Neuronal stem cell (in vitro differentiated cells): ENCODE measurements at places on chromosomes 2 and 18.

DNA sequence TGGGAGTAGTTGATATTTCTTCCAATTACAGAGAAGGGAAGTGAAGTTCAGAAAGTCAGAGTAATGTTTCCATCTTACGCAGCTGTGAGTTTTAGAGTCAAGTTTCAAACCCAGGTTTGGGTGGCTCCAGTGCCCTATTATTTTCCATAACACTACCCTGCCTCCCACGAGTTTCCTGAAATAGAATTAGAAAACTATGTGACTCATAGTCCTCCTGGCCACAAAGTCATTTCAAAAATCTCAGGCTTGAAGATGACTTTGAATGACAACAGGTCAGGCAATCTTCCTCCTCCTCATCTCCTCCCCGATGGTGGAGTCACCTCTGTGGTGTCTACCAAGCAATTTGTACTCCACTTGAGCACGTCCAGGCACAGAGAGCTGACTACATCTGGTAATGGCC, 212.3 kb upstream of the TRIB2 start:
- no peak for DNase-seq

GRCh38 chr2:41709702-41710599, 337.9 kb upstream of the PKDCC start:
- DNase-seq: no peak

GRCh38 chr18:30957066-30957465, 85.5 kb downstream of the DSC3 start:
- no peak for DNase-seq

DNA sequence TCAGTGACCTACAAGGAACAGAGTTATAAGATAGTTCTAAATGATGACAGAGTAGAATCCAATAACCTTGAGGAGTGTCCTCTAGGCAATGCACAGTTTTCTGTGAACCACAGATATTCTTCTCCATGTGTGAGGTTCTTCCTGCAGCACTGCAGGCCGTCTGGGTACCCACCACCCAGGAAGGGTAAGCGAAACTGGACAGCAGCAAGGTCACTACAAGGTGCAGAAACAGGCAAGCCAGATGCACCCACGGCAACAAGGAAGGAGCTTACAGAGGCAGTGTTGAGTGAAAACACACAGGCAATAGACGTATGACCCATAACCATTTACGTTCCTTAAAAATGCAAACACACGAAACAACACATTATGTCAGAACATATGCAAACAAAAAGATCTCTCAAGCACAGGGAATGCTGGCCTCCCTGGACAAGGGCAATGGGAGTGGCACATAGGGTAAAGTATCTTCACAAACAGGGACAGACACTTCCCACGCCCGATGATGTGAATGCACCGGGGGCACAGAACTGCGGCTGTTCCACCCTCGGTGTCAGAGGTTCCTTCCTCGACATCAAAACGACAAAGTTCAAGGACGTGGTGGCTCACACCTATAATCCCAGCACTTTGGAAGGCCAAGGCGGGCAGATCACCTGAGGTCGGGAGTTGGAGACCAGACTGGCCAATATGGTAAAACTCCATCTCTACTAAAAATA, 84.1 kb downstream of the NDUFA10 start:
- DNase-seq: no peak

DNA sequence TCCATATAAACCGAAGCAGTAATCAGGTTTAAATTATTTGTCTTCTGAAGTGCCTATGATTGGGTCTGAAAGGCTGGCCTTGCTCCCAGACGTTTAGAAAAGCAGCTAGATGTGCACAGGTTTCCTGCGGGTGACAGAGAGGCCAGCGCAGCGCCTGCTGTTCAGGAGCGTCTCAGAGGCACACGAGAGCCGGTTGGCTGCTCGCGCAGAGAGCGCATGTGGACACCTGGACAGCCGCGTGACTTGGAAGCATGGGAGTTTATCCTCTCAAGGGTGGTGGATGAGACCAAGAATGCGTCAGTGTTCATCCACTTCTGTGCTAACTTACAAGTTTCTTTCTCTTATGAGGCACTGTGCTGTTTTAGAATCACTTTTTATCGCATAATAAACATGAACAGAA, 303.7 kb downstream of the PTGR3 start:
- DNase-seq: no peak

DNA sequence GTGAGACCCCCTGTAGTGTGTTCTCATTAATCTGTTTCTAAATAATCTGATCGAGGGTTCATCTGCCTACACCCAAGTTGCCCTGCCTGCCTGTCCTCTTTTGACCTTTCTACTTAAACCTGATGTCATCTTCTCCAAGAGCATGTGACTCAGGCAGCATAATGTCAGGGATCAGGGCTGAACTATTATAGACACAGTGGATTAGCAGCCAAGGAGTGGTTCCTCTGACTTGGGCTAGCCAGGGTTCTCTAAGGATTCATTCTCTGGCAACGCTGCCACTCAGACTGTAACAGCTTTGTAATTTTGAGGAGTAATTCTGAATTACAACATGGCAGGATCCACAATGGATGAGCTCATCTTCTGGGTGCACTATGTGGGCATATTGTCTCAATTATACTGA, 124.0 kb downstream of the MDH1 start:
- no peak for DNase-seq

DNA sequence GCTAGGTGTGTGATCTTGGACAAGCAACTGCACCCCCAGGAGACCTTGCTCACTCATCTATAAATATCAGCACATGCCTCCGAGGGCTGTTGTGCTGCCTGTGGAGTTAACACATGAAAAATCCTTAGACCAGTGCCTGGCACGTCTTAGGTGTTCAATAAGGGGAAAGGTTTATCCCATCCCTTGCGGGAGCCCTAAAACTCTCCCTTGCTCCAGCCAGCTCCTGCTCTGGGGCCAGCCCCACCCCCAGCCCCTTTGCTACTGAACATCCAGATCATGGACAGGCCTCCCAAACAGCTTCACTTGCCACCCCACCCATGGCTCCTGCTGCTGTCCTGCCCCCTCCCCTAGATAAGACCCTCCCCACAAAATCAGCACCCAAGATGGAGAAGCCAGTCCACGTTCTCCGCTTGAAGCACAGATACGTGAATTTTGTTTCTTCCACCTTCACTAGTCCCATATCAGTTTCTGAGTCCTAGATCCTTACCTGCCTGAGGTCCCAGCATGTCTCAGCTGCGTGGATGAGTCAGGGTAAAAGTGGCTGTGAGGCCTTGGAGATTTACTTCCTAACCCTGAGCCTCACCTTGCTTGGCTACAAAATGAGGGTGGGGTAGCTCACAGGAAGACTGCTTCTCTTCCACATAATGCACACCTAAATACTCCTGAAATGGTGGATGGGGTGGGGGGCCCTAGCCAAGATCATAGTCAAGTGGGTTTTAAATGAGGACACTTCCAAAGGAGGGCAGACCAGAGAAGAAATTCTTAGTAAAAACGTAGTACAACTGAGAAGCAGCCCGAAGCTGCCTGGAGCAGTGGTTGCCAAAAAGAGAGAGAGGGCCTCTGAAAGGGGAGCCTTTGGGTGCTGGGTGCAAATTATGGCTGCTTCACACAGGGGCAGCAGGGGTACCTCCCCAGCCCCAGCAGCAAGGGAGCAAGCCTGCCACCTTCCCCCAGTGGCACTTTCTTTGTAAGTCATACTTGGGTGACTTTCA, 40.4 kb downstream of the C1QL2 start:
- DNase-seq: no peak

DNA sequence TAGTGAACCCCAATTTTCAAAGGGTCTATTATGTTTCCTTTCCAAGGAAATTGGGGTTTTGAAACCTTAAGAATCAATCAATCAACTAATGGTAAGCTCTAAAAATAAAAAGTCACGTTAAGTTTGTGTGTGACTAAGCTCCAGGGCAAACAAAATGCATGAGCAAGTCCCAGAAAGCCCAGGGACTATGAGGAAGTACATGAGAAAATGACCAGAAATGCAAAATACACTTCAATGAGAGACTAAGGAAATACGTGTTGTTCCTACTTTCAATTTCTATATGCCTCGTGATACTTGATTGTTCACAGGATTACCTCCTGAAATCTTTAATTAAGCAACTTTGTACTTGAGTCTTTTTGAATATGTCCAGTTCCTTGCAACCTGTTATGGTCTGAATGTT, 684.4 kb upstream of the SYT4 start:
- no peak for DNase-seq

GRCh38 chr2:152490686-152491455, 155.9 kb downstream of the FMNL2 start:
- DNase-seq: no peak

DNA sequence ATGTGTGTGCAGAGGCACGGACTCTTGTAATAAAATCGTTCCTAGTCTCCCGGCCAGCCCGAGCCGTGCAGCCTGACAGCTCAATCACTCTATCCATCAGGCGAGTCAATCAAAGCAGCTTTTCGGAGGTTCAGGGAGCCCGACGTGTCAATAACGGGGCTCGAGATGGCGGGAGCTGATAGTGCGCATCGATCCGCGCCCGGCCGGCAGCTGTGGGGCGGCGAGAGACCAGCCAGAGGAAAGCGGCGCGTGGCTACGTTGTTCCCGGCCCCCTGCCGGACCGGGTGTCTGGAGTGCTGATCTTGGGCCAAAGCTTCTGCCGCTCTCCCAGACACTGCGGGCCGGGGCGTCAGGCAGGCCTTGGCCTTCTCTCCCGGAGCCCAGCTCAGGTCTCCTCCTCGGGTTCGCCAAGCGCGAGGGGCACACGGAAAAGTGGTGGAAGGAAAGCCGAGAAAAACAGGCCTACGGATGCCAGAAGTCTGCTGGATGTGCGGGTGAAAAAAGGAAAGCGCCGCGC, 2.4 kb downstream of the EN1 start:
- peak; percentile 37 for DNase-seq

- DNase-seq: no peak
These were observed 34.8 kb downstream of the LBH start for GRCh38 chr2:30266051-30266621.

DNA sequence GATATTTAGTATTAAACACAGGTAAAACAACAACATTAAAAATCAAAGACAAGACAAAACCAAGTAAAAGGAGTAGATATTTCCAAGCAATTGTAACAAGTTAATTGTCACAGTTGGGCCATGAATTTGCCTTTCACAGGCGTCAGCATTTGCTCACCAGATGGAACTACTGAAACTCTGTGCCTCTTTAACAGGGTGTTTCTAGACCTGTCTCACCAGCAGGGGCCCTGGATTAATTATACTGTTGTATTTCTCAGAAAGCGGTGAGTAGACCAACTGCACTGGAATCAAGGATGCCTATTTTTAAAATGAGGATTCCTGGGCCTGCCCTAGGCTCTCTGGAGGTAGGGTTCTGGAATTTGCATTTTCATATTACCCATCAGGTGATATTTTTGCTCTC, 92.6 kb downstream of the UPP2 start:
- DNase-seq: no peak

- DNase-seq: no peak
These were observed 98.4 kb upstream of the NEUROD1 start for GRCh38 chr2:181778621-181779201.

DNA sequence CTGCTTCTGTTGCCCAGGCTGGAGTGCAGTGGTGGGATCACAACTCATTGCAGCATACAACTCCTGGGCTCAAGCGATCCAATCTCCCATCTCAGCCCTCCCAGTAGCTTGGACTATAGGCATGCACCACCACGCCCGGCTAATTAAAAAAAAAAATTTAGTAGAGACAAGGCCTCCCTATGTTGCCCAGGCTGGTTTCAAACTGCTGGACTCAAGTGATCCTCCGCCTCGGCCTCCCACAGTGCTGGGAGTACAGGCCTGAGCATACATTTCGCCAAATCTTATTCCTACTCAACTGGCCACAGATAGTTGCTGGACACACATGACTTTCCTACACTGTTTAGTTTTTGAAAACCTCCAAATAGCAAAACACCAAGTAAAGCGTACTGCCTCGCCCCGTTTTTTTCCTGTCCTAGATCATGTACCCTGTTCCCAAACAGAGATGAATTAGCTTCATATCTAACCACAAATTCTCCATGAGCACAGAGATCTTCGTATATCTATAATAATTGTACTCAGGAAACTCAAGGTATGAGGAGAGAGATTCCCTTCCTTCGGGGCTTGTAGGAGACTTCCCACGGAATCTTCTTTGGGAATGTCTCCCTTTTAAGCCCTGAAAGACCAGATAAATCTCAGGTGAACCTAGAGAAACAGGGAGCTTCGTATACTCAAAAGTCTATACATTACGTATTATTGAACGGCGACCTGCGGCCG, 598 bp upstream of the C2orf69 start:
- no peak for DNase-seq

DNA sequence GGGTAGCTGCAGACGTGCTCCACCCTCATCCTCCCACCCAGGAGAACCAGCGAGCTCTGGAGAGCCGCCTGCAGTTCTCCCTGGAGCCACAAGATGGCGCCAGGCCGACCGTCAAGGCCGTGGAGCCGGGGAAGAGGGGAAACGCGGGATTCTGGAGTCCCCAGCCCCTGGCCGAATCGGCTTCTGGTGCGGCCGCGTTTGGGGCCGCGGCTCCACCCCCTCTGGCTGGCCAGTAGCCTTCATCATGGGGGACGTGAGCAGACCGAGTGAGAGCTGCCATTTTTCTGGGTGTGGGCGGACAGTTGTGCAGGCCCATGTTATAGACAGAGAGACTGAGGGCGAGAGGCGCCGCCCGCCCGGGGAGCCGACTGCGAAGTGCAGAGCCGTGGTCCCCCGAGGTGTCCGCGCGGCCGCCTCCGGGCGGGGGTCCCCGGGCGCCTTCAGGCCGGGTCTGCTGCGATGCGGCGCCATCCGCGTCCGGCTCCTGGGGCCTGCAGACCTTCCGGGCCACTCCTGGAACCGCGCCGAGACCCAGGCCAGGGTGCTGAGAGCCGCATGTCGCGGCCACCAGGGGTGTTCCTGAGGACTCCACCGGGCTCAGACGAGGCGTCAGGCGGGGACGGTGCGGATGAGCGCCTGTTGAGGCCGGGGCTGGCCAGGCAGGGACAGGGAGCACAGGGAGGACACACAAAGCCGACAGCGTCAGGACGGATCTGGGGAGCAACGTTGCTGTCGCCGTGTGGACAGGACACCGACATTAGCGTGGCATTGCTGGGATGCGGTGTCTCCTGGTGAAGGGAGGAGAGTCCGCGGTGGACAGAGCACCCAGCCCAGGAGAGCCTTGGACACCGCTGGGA, 418.2 kb upstream of the HS6ST1 start:
- DNase-seq: peak; percentile 77

GRCh38 chr2:214320211-214320610, 90.6 kb upstream of the VWC2L start:
- no peak for DNase-seq

DNA sequence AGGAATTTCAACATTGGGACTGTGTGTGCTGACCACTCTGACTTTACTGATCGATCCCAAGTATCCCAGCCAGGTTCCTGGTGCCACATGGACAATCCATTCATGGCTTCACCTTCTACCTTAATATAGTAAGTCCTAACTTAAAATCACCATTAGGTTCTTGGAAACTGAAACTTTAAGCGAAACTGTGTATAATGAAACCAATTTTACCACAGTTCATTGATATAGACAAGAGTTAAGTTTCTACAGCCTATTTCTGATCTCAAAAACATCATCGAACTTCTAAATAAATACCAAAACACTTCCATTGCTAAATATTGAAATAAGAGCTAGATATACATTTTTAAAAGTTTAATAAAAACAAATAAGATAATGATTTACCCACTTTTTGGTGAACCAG, 4.4 kb upstream of the EXOC6B start:
- DNase-seq: no peak

- DNase-seq: no peak
These were observed 22.6 kb downstream of the MRPL44 start for GRCh38 chr2:223979730-223980396.
